ENCODE measurements at places on chromosomes 5 and 9.

DNA sequence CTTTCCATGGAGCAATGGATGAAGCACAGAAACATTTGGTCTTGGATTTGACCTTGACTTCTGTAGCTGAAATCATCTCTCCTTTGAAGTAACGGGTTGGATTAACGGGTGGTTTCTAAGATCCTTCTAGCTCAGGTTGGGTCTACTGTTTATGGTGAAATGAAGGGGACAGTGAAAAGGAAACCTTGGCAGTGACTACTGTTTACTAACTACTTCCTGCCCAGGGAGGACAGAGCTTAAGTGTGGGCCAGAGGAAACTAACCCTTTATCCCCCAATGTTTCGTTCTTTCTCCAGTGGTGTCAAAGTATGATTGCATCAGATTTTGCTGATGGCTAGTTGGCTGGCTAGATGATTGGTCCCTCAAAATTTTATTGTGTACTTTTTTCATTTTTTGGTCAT, 22.2 kb downstream of the SKP2 start:
- DNase-seq = no peak

DNA sequence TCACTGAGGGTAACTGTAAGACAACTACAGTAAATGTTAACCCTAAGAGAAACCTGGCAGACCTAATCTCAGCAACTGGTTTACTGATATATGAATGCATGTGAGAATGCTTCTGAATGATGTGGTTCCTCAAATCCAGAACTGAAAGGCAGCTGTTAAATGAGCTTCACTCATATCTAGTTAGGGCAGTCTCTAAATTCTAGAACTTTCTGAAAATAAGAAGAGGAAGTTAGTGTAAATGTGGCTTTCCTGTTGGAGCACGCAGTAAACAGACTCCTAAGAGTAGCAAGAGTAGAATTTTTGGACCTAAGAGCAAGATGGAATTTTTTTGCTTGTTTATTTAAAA, 117.9 kb upstream of the KCNN2 start:
- DNase-seq = no peak

GRCh38 chr9:126986506-126986951, 71.9 kb downstream of the RALGPS1 start:
- DNase-seq = no peak

- DNase-seq = no peak
Measured at GRCh38 chr9:13274886-13275641, 4.4 kb downstream of the MPDZ start.

GRCh38 chr5:23389291-23390101, 117.9 kb upstream of the PRDM9 start:
- no peak for DNase-seq

GRCh38 chr5:111954516-111955395, 197.8 kb upstream of the NREP start:
- no peak for DNase-seq

DNA sequence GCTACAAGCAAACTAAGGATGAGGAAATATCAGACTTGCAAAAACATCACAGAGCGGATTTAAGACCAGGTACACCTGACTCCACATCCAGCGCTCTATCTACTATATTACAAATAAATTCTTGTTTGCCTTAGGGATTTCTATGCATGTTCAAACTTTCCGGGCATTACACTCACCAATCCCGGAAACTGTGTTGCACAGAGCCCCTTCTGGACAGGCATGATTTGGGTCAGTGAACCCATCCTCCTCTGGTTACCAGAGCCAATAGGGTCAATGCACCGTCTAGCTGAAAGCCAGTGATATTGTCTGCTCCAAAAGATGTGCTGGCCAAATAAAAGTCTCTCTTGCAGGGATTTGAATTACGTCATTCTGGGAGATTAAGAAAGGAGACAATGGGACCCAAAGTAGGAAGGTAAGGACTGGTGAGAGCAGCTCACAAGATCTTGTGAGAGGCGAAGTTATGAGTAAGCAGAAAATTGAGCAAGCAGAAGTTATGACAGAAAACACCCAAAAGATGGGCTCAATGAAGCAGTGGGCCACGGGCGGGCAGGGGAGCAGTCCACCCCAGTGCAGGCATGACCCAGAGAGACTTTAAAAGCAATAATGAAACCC, 155.8 kb upstream of the RAI14 start:
- DNase-seq = no peak

GRCh38 chr5:107516452-107517184, 154.1 kb downstream of the EFNA5 start:
- no peak for DNase-seq

All from stimulated activated CD8-positive, alpha-beta memory T cell treated with anti-CD3 and anti-CD28 coated beads, Interleukin-4, amount 100 ng/mL, for 24 hours (primary cell).